ENCODE measurements at places on chromosomes 4 and X. TPM values are rescaled to one million over a fixed set of nuclear protein-coding genes. Genes with fewer than 3 reads are reported as not detected.

CENPVL1 gene
- total RNA-seq: not detected

MUC7 gene
- not detected for total RNA-seq

TLL1 gene
- total RNA-seq: not detected

UTP3 gene
- 52.1 TPM for total RNA-seq

ASB12 gene
- not detected for total RNA-seq
